ENCODE measurements at places on chromosomes 3 and 15. TPM values are rescaled to one million over a fixed set of nuclear protein-coding genes. Genes with fewer than 3 reads are reported as not detected.

Gene TTC21A
- total RNA-seq = 3.8 TPM

Gene NR2F2
- total RNA-seq = not detected

DNA sequence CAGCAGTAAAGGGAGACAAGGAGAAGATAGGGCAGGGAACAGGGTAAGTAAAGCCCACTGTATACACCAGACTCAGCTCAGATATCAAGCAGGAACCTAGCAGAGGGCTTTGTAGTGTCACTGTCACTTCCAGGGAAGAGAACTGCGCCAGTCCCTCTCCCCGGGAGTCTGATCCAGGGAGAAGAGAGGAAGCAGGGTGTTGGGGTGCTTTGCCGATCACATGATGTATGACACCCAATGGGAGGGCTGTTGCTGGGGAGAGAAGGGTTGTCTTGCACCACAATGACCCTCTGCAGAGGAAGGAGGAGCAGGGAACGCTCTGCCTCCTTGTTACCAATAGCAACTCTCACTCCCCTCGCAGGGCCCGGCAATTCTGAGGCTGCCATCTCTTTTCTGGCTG, 147.2 kb upstream of the SLC2A2 start:
- DNase-seq = no peak
- H3K4me1 ChIP-seq = peaks cover 28% of the 10 kb centered on the region
- H3K36me3 ChIP-seq = peaks cover 56% of the 10 kb centered on the region

GRCh38 chr3:134388788-134389485, 14.7 kb upstream of the AMOTL2 start:
- no peak for DNase-seq
- H3K4me3 ChIP-seq = no peak overlapping the region
- H3K36me3 ChIP-seq = no peaks in the 10 kb centered on the region
- H3K27me3 ChIP-seq = peaks cover 24% of the 10 kb centered on the region
- H3K27ac ChIP-seq = no peak overlapping the region

DNA sequence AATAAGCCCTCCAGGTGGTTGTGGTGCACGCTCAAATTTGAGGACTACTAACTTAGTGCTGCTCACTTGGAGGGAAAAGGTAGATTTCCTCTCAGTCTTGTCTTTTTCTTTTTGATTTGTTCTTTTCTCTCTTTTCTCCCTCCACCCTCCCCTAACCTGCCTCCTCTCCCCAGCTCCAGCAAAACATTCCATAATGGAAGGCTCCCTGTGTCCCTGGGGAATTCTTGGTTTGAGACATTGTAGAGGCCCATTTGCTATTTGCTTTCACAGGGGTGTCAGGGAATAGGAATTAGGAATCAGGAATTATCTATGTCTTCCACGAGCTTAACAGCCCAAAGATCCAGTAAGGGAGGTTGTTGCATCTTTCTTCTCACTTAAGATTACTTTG, 136.8 kb upstream of the UMPS start:
- H3K4me1 ChIP-seq = peaks cover 15% of the 10 kb centered on the region
- no peak overlapping the region for H3K27ac ChIP-seq
- no peak overlapping the region for H3K4me3 ChIP-seq
- DNase-seq = no peak
- no peaks in the 10 kb centered on the region for H3K36me3 ChIP-seq

DNA sequence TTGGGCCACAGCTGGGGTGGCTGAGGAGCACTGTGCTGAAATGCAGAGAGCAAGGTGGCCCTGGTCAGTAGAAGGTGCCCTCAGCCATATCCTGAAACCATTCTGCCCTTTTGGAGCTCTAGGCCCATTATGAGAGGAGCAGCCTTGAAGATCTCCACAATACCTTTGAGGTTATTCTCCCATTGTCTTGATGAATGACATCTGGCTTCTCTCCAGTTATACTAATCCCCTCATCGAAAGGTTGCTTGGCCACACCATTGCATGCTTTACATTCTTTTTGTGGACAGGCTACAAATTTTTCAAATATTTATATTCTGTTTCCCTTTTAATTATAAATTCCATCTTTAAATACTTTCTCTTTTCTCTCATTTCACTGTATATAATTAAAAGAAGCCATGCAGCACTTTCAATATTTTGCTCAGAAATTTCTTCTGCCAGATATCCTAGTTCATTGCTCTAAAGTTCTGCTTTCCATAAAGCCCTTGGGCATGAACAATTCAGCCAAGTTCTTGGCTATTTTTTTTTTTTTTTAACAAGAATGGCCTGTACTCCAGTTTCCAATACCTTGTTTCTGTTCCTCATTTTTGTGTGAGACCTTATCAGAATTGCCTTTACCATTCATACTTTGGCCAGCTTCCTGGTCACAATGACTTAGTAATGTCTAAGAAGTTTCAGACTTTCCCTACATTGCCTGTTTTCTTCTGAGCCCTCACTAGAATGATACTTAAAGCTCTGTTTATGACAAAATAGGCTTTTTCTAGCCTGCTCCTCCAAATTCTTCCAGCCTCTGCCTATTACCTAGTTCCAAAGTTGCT, 138.9 kb upstream of the SGO1 start:
- no peak overlapping the region for H3K27ac ChIP-seq
- H3K27me3 ChIP-seq = no peaks in the 10 kb centered on the region

DNA sequence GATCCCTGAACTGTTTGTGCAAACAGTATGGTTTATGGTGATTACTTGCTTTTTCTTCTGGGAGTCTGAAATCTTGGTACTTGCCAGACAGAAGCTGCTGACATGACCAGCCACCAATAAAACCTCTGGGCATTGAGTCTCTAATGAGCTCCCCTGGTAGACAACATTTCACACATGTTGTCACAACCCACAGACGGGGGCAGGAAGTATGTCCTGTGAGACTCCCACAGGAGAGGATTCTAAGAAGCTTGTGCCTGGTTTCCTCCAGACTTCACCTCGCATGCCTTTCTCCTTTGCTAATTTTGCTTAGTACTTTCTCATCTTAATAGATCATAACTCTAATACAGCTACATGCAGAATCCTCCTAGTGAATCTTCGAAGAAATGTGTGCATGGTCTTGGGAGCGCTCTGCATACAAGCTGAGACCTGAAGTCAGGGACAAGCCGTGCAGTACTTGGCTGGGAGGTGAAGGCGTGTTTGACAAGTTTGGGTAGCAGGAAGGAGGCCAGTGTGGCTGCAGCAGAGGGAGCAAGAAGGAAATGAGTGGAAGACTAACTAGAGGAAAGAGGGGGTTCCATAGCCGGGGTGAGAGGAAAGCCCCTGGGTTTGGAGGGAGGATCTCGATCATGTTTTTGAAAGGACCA, 49.0 kb downstream of the B3GNT5 start:
- H3K4me3 ChIP-seq = no peak overlapping the region
- peaks cover 25% of the 10 kb centered on the region for H3K4me1 ChIP-seq
- no peaks in the 10 kb centered on the region for H3K27me3 ChIP-seq
- H3K27ac ChIP-seq = peak overlapping the region; percentile 48
- no peaks in the 10 kb centered on the region for H3K36me3 ChIP-seq
- DNase-seq = peak; percentile 13

DNA sequence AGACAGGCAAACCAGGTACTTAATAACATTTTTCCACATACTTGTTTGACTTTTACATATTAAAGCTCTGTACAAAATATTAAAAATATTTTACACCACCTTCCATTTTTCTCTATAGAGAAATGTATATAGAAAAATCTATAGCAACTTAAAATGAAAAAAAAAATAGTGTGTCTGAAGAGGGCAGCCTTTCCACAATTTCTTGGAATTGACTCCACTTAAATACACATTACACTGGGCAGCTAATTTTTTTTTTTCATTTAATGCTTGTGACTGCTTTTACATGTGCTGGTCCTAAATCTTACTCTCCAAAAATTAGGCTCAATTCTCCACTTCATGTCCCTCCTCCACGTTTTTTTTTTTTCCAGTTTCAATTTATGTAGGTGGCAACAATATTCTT, 427.0 kb upstream of the RBMS3 start:
- H3K4me3 ChIP-seq = no peak overlapping the region
- H3K27ac ChIP-seq = no peak overlapping the region
- no peaks in the 10 kb centered on the region for H3K36me3 ChIP-seq
- no peaks in the 10 kb centered on the region for H3K4me1 ChIP-seq
- H3K27me3 ChIP-seq = no peaks in the 10 kb centered on the region
- no peak for DNase-seq

DNA sequence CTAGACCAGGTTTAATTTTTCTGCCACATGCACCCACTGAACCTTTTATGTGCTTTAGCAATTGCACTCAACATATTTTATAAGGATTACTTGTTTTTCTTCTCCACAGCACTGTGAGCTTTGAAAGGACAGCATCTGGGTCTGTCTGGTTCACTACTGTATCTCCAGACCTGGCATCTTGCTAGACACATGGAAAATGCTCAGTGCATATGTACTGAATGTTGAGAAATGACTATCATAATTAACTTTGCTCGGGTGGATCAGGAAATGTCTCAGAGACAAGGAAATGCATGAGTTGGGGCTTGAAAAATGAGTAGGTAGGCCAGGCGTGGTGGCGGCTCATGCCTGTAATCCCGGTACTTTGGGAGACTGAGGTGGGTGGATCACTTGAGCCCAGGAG, 40.2 kb downstream of the DOCK3 start:
- no peak overlapping the region for H3K27ac ChIP-seq
- DNase-seq = no peak
- no peaks in the 10 kb centered on the region for H3K36me3 ChIP-seq
- H3K4me1 ChIP-seq = no peaks in the 10 kb centered on the region
